CD8-positive, alpha-beta T cell (primary cell): ENCODE measurements at places on chromosomes 11 and 22.

DNA sequence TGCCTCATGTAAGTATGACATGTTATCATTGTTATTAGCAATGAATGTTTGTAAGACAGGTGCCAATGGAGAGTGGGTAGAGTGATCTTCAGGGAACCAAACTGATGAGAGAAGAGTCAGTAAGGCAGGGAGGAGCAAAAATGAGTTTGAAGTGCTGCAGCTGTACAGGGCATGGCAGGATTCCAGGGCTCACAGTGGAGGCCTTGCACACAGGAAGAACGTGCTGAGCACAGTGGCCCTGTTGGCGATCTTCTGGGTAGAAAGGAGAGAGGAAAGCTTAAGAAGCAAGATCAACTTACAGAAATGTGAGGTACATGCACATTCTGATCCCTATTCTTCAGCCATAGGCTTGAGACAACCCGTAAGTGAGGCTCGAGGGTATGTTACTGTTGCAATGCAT lies 219.3 kb upstream of the TMEM45B start:
- no peak for DNase-seq

- no peak for DNase-seq
Observed at GRCh38 chr22:35476341-35476740, 64.3 kb upstream of the RASD2 start.

DNA sequence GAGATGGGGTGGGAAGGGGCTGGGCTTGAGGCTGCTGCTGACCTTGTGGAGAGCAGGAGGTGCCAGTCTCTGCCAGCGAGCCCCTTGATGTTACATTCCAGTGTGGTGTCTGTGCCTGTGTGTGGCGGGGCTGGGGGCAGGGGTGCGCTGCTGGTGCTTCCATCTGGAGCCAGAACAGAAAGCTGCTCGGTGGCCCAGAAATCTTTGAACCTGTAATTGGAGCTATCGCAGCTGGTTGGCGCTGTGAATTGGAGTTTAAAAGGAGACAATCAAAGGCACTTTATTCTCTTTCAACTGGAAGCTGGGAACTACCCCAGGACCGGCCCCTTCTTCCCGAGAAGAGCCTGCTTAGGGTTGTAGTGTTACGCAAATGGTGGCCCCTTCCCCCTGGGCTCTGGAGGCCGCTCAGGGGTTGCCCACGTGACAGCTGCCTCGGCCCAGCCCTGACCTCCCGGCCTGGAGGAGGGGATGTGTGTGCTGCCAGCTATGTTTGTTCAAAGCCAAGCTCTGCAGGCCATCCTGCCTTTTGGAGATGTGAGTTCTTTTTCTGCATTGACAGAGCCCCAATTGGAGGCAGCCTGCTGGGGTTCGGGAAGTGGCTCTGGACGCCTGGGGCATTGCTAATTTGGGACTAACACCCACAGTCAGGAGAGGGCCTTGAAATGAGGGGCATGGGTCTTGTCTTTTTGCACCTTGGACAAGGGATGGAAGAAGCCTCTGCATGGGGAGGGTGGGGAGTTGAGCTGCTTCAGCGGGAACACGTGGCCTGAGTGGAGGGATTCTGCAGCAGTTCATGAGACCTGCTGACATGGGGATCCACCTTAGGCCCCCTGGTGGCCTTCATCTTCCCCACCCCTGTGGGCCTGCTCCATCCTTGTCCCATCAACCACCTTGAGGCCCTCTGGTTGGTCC lies 14.0 kb upstream of the ARSA start:
- DNase-seq = no peak

DNA sequence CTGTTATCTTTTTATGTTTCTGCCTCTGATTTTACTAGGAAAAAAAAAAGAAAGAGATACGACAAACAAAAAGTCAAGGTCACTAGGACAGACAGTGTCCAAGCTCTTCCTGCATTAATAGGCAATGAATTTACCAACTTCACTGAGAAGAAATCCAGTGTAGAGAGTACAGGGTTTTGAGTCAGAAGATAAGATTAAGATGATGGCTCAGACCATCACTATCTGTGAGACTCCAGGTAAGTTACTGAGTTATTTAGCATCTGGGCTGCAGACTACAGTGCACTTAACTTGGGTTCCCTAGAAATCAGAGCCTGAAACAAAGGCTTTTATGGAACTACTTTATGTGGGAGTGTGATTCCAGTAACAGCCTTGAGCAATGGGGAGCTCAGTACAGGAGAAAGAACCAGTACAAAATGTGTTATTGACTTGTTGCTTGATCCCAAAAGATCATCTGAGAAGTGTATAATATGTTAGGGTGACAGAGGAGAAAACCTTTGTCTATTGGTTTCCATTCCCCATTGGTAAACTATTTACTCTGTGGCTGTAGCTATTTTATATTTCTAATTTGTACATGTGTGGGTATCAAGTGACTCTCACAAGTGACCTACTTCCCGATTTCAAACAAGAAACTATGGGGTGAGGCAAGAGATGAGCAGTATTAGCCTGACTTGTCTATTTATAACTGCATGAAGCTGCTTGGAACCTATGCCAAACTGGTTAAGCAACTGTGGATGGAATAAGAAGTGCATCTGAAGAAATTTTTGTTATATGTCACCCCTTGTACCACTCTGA lies 395.8 kb downstream of the RAB38 start:
- no peak for DNase-seq
